Central memory CD4-positive, alpha-beta T cell (primary cell): ENCODE measurements at places on chromosomes 11 and 22.

DNA sequence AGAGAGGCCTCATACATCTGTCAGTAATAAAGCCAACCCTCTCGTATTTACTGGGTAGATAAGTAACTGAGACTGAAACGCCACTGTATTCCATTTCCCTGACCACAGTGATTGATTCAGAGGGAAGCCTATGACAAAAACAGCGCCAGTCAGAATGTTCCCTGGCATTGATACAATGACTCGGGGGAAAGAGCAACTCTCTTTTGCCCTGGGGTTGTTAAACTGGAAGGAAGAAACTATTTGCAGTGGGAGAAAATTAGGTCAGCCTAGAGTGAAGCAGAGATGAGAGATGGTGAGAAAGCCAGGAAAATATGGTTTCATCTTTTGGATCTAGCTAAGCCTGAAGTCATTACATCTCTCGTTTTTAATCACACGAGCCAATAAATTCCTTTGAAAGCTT lies 48.6 kb upstream of the RBFOX2 start:
- DNase-seq = no peak

DNA sequence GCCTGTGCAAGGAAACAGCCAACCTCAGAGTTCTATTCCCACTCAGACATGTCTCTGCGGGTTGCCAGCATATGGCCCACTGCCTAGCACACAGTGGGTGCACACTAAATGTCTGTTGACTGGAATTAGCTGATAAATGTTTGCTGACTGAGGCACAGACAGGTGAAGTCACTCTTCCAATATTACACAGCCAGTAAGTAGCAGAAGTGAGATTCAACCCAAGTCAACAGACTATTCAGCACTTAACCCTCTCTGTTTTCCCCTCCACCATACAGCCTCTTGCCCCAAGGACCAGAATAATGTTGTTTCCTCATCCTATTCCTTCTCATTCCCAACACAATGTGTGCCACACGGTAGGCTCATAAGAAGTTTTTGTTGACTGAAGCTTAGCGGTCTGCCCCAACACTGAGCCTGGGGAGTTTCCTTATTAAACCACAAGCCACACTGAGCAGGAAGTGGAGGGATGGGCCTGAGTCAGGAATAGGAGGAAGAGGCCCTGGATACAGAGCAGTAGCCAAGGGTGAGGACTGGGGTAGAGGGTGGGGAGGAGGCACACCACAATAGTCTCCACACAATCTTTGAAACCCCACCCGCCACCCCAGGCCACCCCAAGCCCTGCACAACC lies 15.7 kb upstream of the IL10RA start:
- peak; percentile 48 for DNase-seq

DNA sequence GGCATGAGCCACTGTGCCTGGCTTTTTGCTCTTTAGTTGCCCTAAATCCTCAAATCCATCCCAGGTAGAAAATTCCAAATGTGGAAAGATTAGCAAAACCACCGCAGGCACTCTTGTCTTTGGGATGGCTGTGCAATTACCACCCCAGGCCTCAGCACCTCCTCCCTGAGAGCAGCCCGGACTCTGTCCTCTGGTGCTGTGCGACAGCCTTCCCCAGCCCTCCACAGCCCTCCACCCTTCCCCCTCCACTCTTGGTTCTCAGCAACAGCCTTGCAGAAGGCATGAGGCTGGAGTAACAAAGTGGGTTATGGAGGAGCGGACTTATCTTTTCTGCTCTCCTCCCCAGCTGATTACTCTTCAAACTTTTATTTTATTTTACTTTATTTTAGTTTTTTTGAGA lies 44.7 kb upstream of the YWHAH start:
- DNase-seq = no peak

DNA sequence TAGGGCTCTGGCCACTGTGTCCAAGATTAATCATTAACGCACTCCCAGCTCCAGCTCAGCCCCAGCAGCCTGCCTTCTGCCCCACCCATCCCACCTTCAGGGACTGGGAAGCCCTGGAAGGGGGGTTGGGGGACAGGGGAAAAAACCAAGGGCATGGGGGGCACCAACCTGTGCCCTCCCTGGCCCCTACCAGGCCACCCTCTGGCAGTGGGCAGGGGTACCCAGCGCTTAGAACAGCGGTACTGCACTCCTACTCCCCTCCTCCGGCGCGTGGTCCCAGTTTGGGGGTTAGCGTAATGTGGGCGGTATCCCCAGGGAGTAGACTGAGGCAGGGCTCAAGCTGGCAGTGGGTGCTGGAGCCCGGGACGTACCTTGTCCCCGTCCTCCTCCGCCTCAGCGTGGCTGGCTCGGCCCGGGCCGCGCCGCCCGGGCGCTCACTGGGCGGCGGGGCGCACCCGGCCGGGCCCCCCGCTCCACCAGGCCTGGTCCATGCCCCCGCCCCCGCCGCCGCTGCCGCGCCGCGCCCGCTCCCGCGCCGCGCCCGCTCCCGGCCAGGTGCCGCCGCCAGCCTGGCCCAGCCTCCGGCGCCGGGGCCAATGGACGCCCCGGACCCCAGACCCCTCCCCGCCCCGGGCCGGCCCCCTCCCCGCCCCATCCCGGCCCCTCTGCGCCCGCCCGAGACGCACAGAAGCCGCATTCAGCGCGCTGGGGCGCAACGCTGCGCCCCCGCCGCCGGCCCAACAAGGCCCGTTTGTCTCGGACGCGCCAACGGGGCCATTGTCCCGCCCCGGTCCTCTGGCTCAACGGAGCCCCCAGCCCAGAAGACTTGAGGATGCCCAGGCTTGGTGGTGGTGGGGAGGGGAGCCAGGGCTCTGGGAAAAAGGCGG lies at the start of gene GAL3ST1:
GAL3ST1 (minus strand) TSS at position 571 of the 887 bp plus-strand sequence. CDS start 17,273 bp downstream, outside the sequence.
- DNase-seq = no peak

DNA sequence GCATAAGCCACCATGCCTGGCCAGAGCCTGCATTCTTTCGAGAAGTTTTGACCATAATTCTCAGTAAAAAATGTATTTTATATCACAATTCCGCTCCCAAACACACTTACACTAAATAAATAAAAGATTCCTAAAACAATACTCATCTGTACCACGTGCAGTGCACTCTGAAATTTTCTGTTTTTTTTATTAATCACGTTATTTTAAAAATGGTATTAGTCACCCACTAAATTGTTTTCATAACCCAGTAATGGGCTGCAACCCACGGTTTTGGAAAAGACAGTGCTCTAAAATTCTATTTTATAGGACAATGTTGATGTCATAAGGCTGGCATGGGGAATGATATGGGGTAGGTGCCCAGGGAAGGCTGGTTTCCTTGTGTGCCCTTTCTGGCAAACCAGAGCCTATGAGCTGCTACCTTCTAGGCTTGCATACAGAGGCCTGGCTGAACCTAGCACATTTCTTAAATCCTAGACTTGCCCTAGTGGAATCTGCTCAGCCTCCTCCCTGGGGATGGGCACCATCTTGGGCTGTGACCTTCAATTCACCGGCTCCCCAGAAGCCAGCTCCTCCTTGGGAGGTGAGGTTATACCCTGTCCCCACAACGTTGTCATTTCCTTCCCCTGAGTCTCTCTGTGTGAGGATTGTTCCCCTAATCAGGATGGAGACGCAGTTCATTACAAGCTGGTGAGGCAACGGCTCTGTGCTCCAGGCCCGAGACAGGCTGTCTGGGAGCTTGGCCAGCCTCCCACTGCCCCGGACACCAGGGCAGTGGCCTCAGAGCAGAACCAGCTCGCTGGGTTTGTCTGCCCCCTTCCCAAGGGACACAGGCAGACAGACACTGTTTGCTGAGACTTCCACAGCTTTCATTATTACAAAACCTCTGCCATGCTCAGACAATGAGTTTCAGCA lies 116.5 kb upstream of the NAV2 start:
- DNase-seq = no peak

DNA sequence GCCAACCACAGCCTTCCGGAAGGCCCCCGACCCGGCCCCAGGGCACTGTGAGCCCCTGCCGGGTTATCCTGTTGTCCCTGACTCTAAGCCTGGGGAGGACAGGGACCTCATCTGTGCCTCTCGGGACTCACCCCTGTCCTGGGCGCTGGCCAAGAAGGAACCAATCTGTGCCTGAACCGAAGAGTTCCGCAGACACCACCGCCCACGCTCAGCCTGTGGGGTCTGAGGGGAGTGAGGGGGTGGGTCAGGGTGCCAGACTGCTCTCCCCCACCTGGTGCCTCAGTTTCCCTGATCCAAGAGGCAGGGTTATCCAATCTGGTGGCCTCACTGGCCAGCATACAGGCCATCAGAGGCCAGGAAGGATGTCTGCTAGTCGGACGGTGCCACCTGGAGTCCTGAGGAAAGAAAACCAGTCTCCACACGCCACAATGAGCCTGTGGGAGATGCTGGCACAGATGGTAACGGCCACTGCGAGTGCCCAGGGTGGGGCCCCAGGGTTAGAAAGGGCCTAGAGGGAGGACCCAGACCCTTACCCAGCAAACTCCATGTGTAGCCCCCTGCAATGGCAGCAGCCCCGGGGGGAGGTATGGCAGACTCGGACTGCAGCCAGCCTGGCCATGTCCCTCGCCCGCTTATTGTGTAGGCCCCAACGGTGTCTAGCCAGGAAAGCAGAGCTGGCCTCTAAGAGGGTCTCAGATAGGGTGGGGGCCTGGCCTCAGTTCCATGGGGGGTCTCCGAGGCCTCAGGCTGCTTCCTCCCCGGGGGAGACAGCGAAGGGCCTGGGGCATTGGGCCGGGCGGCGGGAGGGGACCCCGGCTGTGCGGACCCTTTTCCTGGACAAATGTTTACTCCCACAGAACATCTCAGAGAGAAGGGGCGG lies 827 bp upstream of the TNNT3 start:
- no peak for DNase-seq

GRCh38 chr22:33124471-33124870 lies 66.3 kb upstream of the SYN3 start:
- DNase-seq = no peak

- DNase-seq = no peak
Observed at GRCh38 chr22:50161508-50162390, 8.8 kb upstream of the PANX2 start.

GRCh38 chr22:39276440-39277141 lies 31.8 kb upstream of the PDGFB start:
- no peak for DNase-seq

GRCh38 chr11:1401656-1402221 lies 12.0 kb downstream of the BRSK2 start:
- DNase-seq = peak; percentile 26

DNA sequence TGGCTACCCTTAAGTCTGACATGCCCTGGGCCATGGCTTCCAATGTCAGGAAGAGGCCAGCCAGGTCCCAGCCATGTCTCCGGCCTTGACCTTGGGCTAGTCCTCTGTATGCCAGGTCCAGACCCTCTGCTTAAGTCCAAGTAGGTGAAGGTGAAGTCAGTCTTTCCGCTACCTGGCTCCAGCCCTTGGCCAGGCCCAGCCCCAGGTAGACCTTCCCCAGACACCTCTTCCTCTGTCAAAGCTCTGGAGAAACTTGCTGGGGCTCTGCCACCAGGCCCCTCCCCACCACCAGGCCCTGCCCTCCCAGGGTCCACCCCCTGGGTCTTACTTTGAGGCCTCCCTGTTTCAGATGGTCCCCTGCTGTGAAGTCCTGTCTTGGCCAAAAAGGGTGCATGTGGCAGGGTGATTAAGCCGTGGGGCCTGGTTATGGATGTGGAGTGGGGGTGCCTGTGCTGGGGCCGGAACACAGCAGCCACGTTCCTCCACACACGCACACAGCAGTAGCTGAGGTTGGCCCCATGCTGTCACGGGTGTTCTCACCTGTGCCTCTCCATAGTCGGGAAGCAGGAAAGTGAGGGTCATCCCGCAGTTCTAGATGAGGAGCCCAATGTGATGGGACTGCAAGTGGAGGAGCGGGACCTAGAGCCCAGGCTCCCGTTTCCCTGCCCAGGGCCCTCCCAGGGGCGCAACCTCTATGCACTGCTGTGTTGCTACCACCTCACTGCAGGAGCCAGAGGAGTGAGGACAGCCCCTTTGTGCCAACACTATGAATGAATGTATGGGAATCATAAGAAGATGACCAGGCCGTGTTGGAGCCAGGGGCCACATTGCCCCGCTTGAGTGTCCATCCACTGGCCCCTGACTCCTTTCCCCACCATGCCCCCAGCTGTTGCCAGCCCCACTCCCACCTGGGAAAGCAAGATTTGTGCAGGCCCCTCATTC lies 72.2 kb downstream of the LINC01488 start:
- DNase-seq = no peak
